ENCODE measurements at places on chromosomes 1 and 21.

GRCh38 chr1:231159963-231160761 is 1.7 kb upstream of the TRIM67 start:
- DNase-seq: no peak

DNA sequence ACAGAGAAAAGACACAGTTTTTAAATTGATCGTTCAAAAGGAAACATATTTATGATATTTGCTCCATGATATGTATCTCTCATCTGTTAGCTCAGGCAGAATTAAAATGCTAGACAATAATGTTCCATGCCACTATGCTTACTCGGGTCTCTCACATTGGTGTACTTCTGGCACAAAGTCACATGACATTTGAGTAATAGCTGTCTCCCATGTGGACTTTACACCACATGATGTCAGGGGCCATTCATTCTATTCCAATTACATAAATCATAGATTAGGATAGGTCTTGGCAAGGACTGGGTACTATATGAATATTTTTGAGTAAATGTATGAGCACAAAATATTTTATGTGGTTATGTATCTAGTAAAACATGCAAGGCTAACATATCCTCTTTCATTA is 648.4 kb downstream of the PLA2G4A start:
- no peak for DNase-seq

DNA sequence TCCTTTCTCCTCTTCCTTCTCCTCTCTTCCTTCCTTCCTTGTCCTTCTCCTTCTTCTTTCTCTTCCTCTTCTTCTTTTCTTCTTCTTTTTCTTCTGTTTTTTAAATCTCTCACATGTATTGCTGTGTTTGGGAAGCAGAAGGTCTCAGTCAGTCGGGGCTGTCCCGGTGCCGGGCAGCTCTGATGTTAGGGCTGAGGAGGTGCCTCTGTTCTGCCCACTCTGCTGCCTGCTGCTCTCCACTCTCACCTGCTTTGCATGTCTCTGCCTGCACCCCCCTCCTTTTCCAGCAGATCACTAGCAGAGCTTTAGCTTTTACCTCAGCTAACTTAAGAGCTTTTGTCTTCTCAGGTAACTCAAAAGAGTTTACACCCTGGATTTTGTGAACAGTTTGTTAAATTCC is 276.6 kb downstream of the CHRM3 start:
- DNase-seq: no peak

DNA sequence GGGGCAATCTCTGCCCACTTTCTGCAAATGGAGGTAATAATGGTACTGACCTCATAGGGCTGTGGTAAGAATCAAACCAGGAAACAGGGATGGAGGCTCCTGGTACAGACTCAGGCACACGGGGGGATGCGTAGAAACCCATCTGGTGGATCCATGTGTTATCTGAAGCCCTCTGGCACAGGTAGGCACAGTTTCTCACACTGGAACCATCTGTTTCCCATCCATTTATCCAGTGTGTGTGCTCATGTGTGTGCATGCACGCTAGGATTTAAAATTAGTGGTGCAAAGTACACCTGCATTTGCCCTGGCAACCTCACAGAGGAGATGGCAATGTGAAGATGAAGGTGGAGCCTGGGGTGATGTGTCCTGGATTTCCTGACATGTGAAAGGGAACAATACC is 103.3 kb downstream of the RAVER2 start:
- DNase-seq: no peak

- no peak for DNase-seq
These were observed 44.3 kb downstream of the KIFAP3 start for GRCh38 chr1:170030212-170030611.

GRCh38 chr1:115726161-115726560 is 42.4 kb downstream of the CASQ2 start:
- no peak for DNase-seq

DNA sequence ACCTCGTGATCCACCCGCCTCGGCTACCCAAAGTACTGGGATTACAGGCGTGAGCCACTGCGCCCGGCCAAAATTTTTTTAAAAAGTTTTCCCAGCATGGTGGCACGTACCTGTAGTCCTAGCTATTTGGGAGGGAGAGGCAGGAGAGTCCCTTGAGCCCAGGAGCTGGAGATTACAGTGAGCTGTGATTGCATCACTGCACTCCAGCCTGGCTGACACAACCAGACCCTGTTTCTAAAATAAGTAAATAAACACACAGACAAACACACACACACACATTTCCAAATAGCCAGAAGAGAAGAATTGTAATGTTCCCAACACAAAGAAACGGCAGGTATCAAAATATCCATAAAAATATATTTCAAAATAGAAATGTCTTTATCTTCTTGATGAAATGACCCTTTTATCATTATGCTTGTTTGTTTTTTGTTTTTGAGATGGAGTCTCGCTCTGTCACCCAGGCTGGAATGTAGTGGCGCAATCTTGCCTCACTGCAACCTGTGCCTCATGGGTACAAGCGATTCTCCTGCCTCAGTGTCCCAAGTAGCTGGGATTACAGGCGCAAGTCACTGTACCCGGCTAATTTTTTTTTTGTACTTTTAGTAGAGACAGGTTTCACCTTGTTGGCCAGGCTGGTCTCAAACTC is 9.3 kb downstream of the HES2 start:
- no peak for DNase-seq

GRCh38 chr1:55064071-55064581 is 24.8 kb downstream of the PCSK9 start:
- no peak for DNase-seq

GRCh38 chr1:7962636-7963377 is 1.3 kb downstream of the PARK7 start:
- DNase-seq: no peak

- DNase-seq: no peak
These were observed 1.9 kb downstream of the EFNA3 start for GRCh38 chr1:155080312-155081228.

GRCh38 chr1:6930732-6931300 is 145.6 kb downstream of the CAMTA1 start:
- no peak for DNase-seq

DNA sequence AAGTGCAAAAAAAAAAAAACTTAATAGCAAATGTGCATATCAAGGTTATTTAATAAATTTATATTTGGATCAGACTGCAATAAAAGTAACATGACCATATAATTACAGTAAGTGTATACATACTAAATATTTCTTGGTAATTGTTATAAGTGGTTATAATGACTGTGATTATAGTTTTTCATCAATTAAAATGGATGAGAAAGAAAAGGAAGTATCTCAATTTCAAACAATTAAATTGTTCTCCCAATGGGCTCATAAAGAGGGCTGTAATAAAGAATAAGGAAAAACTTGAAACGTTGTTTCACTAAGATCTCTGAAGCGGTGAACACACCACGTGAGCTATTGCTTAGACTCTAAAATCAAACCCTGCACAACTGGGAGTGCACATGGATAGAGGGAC is 104.1 kb downstream of the CDC42BPA start:
- no peak for DNase-seq

DNA sequence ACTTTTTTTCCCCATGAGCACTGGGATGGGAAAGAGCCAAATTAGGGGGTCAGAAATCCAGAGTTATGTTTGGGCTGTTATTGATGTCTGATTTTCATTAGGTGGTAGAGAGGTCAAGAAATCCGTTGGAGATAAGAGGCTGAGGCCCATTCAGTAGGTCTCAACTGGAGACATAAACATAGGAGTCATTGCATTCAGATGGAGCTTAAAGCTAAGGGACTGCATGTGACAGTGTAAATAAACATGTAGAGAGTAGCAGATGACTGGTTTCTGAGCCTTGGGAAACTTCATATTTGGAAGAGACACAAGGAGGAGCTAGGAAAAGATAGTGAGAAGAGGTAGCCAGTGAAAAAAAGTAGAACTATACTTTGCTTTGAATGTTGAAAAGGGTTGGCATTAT is 11.7 kb downstream of the PTPRC start:
- DNase-seq: no peak

- no peak for DNase-seq
These were observed 10.1 kb downstream of the NEK7 start for GRCh38 chr1:198166900-198167299.

GRCh38 chr21:31698461-31698860 is 33.5 kb downstream of the SCAF4 start:
- no peak for DNase-seq

GRCh38 chr21:25960402-25960801 is 210.2 kb downstream of the APP start:
- no peak for DNase-seq

DNA sequence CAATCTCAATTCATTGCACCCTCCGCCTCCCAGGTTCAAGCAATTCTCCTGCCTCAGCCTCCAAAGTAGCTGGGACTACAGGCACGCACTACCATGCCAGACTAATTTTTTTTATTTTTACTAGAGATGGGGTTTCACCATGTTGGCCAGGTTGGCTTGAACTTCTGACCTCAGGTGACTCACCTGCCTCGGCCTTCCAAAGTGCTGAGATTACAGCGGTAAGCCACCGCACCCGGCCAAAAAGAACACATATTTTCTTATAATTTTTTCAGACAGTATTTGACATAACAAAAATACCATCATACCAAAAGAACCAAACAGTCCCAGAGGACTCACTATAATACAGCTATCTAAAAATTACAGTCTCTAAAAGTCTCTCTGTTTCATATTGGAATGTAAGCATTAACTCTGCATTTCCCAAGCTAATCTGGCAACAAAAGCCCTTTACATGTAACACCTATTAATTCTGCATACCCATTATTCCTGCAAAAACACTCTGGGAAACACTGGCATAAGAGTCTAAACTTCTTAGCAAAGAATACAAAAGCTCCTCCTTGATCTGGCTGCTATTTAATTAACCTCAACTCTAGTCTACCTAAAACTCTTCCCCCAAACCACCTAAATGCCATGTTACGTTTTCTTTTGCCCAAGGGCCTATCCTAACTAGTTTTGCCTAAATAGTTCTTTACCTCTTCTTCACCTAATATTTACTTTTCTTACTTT is 26.9 kb downstream of the WDR26 start:
- DNase-seq: no peak
